Activated CD8-positive, alpha-beta memory T cell treated with anti-CD3 and anti-CD28 coated beads, Interleukin-2, amount 10 ng/mL, durations not matched to agents 7 days and 5 days (primary cell): ENCODE measurements at places on chromosomes 13 and 19.
A peak's percentile ranks its signal among the peaks of the same experiment; 100 is the strongest.

DNA sequence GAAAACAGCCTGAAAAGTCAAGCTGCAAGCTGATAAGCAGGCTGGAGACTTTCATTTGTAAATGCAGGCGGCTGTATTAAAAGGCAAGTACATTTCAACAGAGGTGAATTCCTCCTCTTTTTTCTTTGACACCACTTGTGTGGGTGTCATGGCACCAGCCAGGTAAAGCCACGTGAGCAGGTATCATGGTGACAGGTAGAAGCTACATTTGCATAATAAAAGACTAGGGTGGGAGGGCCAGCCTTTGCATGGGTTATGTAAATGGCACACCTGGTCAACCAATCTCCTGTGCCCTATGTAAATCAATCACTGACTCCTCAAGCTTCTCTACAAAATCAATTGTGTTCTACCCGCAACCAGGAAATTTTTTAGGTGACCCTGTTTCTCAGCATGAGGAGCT, 68.2 kb downstream of the ZNF100 start:
- no peak for DNase-seq

DNA sequence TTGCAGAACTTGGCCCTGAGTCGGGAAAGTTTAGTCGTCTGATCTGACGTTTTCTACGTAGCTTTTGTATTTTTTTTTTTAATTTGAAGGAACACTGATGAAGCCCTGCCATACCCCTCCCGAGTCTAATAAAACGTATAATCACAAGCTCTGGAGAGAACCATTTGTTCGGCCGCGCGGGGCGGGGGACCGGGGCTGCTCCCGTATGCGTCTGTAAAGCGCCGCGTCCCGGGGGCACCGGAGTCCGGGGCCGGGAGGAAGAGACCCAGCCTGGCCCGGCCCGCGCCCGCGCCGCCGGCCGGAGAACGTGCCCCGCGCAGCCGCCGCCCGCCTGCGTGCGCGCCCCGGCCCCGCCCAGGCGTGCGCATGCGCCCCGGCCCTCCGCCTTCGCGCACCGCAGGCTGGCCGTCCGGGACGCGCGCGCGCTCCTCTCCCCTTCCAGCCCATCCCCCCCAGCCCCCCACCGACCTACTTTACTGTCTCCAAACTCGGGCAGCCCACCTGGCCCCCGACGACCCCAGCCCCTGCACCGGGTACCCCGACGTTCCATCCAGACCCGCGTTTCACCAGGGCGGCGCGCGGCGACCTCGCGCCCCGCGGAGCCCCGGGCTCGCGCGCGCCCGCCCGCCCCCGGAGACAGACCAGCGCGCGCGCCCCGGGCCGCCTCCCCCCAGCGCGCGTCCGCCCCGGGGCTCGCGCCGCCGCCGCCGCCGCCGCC, 785 bp upstream of the USF2 start:
- peak; percentile 79 for DNase-seq

DNA sequence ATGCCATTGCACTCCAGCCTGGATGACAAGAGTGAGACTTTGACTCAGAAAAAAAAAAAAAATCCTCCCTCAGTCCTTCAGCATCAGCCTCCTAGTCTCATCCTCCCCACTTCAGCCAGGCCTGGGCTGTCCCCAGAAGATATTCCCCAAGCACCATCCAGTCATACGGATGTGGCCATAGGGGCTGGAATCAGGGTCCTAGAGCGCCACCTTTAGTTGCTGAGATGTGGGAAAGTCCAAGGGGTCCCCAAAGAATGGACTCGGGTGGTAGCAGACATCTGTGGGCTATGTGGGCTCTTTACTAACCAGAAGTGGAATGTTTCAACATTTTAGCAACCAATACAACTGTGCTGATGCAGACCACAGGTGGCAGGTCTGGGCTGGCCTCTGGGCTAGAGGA, 3.1 kb upstream of the TYROBP start:
- no peak for DNase-seq

DNA sequence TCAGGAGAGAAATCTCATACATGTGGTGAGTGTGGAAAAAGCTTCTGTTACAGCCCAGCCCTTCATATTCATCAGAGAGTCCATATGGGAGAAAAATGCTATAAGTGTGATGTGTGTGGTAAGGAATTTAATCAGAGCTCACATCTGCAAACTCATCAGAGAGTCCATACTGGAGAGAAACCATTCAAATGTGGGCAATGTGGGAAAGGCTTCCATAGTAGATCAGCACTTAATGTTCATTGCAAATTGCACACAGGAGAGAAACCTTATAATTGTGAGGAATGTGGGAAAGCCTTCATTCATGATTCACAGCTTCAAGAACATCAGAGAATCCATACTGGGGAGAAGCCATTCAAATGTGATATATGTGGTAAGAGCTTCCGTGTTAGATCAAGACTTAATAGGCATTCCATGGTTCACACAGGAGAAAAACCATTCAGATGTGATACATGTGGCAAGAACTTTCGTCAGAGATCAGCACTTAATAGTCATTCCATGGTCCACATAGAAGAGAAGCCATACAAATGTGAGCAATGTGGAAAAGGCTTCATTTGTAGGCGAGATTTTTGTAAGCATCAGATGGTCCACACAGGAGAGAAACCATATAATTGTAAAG, 15.2 kb downstream of the ZNF221 start:
- no peak for DNase-seq

- no peak for DNase-seq
Measured at GRCh38 chr13:75405976-75406703, 75.8 kb downstream of the TBC1D4 start.

DNA sequence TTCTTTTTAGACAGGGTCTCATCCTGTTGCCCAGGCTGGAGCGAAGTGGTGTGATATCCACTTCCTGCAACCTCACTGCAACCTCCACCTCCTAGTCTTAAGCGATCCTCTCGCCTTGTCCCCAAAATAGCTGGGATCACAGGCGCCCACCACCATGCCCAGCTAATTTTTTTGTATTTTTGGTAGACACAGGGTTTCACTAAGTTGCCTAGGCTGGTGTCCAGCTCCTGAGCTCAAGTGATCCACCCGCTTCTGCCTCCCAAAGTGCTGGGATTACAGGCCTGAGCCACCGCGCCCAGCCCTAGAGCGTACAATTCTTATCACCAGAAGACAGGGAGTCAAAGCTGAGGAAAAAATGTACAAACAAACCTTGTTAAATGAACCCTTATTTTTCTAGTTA, 4.5 kb upstream of the ELOF1 start:
- no peak for DNase-seq

DNA sequence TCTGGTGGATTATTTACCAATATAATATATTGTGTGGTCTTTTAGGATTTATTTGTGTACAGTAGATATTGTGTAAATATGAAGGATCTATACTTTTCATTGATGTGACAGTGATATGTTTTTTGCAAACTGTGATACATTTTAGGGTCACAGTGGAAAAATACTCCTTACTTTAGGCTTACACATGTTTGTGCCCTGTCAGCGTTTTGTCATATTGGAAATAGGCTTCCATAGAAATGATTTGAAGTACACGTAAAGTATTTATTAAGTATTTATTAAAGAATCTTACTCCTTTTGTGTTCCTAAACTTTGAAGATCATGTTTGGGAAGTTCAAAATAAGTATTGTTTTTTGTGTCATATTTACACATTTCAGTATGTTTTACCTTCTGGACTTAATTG, 5.0 kb downstream of the ZNF808 start:
- no peak for DNase-seq

GRCh38 chr13:111337206-111337605, 16.8 kb downstream of the TEX29 start:
- DNase-seq: peak; percentile 8

DNA sequence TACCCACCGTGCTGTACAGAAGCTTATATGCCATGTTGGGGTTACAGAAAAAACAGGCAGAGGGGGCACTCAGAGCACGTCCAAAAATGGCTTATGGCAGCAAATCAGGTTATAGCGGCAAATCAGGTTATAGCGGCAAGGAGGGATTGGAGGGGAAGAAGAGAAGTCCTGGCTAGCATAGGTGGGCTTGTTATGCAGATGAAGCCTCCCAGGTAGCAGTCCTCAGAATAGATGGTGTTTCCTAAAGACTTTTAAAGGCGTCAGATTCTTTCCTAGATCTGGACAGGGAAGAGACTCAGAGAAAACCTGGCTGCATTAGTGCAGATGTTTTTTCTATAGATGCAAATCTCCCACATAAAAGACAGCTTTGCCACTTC, 19.8 kb upstream of the PLEKHF1 start:
- no peak for DNase-seq

GRCh38 chr13:70125693-70126092, 17.4 kb upstream of the KLHL1 start:
- no peak for DNase-seq

DNA sequence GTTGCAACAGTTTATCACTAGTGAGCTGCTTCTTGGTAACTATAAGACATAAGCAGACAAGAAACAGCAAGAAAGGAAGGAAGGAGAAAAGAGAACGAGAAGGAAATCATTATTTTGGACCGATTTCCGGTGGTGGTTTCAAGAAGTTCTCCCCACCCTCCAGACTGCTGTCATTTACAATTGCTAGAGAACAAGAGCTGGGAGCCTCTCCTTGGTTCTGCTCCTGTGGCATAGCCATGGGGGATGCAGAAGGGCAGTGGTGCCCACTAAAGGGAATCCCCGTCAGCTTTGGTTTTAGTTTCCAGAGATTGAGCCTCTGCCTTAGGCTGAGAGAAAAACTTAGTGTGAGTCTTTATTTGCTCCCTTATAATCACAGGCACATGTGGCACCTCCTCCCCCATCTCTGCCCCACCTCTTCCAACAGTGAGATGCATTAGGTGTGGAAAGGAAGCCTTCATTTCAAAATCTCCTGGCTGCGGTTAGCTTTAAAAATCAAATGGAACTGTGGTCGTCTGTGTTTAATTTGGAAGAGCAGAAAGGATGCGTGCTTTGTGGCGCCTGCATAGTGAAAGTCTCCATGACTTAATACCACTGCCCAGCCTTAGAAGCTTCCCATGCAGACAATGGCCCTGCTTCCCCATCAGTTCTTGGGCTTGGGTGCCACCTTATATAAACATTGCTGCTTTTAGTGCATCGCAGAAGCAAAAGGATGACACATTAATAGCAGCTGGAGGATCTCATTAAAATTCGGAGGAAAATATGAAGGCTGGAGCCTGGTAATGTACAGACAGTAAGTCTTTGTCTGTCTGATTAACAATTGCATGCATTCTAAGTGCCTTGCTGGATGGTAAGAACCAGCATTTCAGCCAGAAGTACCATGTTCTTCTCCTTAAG, 25.0 kb downstream of the LRCH1 start:
- no peak for DNase-seq

DNA sequence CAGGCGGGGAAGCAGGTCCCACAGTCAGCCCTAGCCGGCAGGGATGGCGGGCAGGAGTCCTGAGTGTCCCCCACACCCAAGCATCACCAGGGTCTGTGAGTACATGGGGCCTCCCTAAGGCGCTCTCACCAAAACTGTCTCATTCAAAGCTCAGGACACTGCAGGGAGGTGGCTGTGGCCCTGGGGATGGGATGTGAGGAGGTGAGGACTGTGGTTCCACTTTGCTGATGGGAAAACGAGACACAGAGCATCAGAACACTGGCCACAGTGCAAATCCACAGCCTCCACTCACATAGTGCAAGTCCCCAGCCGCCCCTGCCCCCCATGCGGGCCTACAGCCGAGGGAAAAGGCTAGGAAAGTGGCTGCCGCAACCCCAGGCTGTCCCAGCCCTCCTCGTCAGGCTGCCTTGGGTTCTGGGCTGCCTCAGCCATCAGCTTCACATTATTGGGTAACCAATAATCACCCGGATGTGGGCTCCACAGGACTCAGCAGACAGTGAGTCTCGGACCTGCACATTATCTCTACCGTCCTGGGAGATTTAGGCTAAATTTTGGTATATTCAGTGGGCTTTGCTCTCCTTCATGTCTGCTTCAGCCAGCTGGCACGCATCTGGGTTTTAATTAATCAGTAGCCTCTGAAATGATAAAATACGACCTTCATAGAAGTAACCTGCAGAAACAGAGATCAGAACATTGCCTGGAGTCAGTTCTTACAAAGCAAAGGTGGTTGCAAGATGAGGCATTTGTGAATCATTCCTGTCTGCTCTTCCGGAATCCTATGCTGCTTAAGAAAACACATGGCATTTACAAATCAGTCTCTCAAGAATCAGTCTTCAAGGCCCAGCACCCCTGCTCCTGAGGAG, 77.0 kb downstream of the SOX1 start:
- DNase-seq: no peak

DNA sequence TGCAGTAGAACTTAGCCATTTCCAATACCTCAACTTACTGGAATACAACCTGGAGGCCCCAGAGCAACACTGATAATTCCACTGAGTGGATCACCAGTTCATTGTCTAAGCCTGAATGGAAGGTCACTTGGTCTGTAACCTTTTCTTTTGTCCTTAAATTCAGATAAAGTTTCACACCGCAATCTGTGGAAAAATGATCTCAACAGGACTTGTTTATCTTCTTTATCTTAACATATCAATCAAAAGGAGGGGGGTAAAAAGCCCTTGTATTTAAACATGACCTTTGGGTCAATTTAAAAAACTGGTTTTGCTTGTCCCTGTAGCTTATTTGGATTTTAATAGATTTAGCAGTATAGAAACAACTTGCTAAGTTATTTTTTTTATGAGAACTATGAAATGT, 21.6 kb downstream of the SAE1 start:
- DNase-seq: no peak

DNA sequence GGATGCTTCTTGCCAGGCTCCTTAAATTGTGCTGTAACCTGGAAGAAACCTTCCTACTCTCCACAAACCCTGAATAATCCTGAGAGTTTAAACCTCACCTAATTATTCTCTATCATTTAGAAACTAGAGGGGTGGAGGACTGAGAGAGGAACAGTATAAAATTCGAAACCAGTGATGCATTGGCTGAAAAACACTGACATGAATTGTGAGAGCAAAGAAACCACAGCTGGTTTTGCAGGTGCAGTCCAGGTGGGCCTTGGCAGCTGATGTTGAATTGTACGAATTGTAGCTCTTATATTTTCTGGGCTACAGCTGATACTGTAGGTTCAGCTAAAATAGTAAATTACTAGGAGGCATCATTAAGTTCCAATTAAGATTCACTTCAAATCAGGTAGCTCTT, 227.0 kb upstream of the SLITRK5 start:
- DNase-seq: no peak

- no peak for DNase-seq
Measured at GRCh38 chr19:14992780-14993179, 13.1 kb upstream of the SLC1A6 start.

DNA sequence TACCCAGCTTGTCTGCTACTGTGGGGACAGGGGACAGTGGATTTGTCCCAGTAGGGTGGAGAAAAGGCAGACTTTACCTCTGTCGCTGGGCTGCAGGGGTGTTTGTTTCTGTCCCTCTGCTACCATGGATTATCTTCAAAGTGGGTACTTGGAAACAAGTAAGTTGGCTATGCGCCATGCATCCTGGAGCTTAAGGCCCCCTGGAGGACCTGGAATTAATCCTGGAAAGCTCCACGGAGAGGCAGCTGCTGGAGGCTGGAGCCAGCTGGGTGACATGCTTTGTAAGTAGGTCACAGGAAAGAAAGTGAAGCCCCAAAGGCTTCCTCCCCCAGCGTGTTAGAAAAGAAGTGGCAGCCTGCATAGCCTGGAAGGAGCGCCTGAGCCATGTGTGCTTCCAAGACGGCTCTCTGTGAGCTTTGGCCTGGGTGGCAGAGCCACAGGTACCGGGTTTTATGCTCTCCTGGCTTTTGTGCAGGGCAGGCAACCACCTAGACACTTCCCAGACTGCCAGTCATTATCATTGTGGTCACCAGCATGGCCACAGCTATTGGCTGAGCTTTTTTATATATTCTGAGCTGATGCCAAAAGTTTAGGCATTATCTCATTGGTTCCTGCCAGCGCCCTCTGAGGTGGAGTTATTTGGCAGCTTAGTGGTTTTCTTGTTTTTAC, 9.5 kb downstream of the B3GLCT start:
- DNase-seq: no peak
